Suprapubic skin (tissue), 4 donors: ENCODE measurements at places on chromosomes 3 and 15.
A peak's percentile ranks its signal among the peaks of the same experiment; 100 is the strongest.

- DNase-seq: no peak
Observed at GRCh38 chr3:187770224-187770623, 25.0 kb upstream of the BCL6 start.

DNA sequence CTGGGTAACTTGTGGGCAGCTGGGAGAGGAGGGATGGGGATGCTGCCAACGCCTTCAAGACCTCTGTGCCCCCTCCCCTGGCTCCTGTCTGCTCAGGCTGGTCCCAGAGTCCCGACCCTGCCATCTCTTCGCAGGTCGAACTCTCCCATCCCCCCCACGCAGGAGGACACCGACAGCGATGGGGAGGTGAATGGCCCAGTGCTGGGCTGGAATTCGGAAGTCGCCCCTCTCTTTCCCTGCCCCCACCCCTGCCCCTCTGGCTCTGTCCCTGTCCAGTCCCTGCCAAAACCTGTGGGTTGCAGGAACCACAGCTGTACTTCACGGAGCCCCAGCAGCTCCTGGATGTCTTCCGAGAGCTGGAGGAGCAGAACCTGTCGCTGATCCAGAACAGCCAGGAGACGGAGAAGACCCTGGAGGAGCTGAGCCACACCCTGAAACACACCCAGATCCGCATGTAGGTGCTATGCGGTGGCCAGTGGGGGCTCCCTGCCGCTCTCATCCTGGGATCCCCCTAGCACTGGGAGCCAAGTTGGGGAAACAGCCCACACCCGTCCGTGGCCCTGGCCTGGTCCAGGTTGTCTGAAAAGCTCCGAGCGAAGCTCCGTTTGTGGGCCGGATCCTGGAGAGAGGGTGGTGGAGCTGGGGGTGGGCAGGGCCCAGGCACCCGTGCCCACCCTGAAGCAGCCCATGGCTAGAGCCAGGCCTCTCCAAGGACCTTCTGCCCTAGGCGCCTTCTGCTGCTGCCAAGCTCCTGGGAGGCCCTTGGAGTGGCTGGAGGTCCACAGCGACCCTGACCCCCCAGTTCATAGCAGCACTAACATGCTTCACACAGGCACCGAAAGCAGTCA lies 28.7 kb downstream of the CFAP100 start:
- no peak for DNase-seq

DNA sequence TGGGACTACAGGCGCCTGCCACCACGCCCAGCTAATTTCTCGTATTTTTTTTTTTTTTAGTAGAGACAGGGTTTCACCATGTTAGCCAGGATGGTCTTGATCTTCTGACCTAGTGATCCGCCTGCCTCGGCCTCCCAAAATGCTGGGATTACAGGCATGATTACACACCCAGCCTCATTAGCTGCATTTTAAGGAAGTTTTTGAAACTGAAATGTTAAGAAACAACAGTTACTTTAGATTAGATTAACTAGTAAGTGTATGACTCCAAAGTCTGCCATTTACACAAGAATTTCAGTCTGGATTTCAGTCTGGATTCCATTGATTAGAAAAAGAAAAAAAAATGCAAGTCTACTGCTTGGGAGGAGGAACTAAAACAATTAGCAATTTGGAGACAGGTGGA lies 24.5 kb upstream of the VPS39 start:
- no peak for DNase-seq

- DNase-seq: peak; percentile 87
Observed at GRCh38 chr15:70098461-70099166, 897 bp upstream of the TLE3 start.

DNA sequence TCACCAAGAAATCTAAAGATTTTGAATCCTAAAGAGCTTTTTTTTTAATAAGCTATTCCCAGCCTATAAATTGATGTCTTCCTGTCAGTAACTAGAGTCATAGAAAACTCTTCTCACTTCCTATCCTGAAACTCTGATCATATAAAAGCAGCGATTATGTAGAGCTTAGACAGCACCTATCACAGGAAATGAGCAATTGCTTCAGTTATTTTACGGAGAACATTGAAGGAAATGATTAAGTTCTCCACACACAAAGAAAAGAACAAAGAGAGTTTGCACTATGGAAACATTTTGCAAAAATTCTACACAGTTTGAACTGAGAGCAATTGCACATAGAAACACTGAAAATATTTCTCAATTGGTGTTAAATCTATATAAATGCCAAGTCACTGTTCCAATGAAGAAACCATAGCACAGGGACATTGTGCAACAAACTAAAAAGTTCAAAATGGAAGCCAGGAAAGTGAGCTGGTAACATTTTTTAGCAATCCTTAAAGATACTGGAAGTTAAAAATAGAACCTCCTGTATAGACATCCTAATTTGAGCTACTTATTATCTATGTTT lies 291.5 kb upstream of the ARHGEF26 start:
- DNase-seq: no peak
